Cardiac muscle cell (in vitro differentiated cells and primary cell): ENCODE measurements at places on chromosomes 1 and 21. TPM values are rescaled to one million over a fixed set of nuclear protein-coding genes. Genes with fewer than 3 reads are reported as not detected.

GRCh38 chr1:51009381-51009780 is 39.3 kb downstream of the CDKN2C start:
- DNase-seq = no peak

The CYP2J2 gene
- 3.4 and 7.7 TPM in 2 replicates for polyA plus RNA-seq

The ITLN2 gene
- polyA plus RNA-seq = not detected in 2 replicates

DNA sequence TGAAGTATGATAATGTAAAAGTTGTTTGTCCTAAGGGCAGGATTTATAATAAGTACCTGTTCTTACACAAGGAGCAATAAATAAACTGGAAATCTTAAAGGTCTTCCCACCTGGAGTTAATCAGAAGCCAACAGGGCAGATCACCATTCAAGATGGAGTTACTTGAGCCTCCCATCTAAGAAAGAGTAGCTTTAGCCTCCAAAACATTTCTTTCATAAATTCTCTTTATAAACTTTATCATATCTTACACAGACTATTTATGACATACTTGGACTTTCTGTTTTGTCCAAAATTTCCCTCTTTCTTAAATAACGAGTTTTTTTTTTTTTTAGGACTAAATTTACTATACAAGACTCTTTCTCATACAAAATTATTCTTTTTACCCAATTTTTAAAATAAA is 18.5 kb downstream of the OR2T1 start:
- no peak for DNase-seq

The PLEKHN1 gene
- 0.60 TPM in 2 replicates for polyA plus RNA-seq

DNA sequence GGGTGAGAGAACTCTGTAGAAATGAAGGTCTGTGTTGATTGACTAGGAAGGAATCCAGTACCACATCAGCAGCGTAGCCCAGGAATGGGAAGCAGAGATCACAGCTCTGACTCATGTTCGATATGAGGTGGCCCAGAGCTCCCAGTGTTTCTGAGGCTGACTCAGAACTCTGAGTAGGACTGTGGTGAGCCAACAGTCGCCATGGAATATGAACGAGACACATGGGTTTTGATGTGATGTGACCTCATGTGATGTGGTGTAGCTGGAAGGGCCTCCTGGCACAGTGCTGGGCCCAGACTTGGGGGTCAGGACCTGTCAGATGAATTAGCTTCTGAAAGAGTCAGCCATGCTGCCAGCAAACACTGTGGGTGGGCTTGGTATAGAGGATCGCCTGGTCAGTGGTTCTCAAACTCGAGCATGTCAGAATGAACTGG is 237.0 kb downstream of the MRPL39 start:
- DNase-seq = no peak

- peak; percentile 44 for DNase-seq
Observed at GRCh38 chr21:46559291-46559983, 45.4 kb downstream of the S100B start.

The SEMA4A gene
- 0.65 and 2.9 TPM in 2 replicates for polyA plus RNA-seq

DNA sequence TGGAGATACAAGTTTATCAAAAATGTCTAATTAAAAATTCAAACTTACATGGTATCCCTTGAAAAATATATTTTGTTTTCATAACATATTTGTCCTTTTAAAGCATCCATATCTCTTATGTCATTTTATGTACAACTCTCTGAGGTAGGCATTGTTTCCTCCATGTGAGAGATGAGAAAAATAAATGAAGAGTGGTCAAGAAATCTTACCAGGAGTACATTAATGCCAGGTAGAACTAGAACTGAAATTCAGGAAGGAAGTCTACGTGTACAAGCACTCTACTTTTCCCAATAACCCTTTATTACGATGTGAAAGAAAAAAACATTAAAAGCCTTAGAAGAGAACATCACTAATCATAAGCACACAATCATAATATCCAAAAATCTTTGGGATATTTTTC is 5.6 kb downstream of the BRINP3 start:
- no peak for DNase-seq

- DNase-seq = peak; percentile 25
Observed at GRCh38 chr21:33028773-33029384, 3.1 kb downstream of the OLIG2 start.

DNA sequence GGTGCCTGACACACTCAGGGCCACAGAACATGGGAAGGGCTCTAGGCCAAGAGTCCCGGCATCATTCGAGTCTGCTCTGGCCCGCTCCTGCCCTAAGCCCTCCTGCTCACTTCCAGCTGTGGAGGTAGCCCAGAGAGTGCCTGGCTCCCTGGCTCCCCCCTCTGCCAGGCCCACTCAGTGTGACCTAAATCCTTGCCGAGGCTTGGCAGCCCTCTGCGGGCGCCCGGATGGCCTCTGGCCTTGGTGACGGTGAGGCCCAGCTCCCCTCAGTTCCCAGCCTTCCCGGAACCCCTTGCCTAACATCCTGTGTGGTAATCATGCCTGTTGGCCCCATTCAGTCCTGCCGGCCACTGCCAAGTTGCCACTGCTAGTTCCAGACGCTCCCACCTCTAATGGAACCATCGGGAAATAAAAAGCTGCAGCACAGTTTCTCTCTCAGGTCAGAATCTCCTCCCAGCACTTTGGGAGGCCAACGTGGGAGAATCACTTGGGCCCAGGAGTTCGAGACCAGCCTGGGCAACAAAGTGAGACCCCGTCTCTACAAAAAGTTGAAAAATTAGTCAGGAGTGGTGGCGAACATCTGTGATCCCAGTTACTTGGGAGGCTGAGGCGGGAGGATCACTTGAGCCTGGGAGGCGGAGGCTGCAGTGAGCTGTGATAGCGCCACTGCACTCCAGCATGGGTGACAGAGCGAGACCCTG is 1.2 kb upstream of the H6PD start:
- no peak for DNase-seq

The DBT gene
- polyA plus RNA-seq = 9.1 and 9.3 TPM in 2 replicates

The PTPN7 gene
- polyA plus RNA-seq = 0.66 TPM in 1 of 2 replicates, not detected in the other

DNA sequence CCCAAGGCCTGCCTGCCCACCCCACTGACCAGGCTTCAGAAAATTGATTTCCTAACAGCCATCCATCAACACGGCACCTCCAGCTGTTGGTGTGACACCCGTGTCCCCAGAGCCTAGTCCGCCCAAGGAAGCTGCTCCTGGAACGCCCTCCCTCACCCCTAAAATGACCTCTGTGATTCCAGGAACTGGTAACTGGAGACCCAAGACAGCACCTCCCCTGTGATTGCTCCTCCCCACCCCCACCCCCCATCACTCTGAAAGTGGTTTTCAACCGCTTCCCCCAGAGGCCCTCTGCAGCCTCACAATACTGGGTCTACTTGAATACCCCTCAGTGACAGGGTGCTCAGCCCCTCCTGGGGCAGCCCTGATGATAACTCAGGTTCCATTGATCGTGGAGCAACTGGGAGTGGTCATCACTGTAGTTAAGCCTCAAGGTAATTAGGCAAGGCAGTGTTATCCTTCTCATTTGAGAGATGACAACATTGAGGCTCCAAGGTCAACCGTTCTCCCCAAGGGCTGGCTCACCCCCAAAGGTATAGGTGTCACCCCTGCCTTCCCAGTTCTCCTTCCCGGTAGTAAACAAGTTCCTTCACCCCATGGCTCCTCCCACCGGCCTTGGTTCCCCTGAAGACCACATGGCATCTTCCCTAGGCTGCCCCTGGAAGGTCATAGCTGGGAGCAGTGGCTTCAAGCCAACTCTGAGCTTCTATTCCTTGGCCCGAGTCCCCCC is 52.0 kb downstream of the TAS1R2 start:
- DNase-seq = no peak

- DNase-seq = no peak
Observed at GRCh38 chr21:18178509-18178908, 66.1 kb upstream of the CHODL start.

The LY9 gene
- not detected in 2 replicates for polyA plus RNA-seq

DNA sequence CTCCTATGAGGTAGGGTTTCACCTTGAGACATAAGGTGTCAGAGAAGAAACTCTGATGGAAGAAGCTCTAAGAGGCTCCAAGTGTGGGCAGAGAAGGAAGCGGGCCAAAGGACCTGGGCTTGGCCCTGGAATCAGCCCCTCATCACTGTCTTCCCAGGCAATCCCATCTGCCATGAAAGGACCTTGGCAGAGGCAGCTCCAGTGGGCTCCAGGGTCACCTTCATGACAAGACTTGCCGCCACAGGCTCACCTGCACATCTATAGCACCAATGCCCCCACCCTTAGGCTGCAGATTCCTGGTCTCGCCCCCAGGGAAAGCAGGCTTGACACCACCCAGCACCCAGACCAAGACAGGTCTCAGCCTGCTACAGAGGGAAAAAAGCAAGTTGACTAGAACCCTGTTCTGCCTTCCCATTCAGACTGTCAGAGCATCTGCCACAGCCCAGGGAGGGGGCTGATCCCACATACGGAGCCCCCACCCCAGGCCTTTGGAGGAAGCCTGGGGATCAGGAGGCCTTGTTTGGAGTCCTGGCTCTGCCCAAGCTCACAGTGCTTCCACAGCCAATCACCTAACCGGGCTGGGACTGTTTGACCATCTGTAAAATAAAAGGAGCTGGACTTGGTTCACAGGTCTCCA is 490 bp upstream of the FAM110D start:
- no peak for DNase-seq

The HCRTR1 gene
- not detected in 2 replicates for polyA plus RNA-seq

The KIF14 gene
- 1.7 and 10.2 TPM in 2 replicates for polyA plus RNA-seq

The TIPRL gene
- polyA plus RNA-seq = 44.0 and 57.3 TPM in 2 replicates
